ENCODE measurements at places on chromosomes 1 and 21. TPM values are rescaled to one million over a fixed set of nuclear protein-coding genes. Genes with fewer than 3 reads are reported as not detected.

DNA sequence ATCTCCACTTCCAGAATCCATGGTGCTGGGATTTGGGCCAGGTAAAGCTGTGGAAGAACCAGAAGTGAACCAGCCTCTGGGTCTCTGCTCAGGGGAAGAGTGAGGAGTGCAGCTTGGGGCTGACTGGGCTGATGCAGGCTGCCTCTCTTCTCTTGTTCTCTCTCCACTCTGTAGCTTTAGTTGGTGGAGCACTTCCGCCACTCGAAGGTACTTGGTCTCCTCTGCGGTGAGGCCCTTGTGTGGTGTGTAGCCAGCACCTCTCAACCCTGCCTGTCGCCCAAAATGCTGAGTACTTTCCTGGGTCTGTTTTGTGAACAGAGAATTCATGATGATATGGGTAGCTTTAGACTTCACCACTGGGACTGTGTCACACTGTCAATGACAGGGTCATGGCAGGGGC lies 63.2 kb downstream of the URB2 start:
- H3K27ac ChIP-seq, result no peak overlapping the region
- no peak for DNase-seq
- H3K36me3 ChIP-seq, result peaks cover 7% of the 10 kb centered on the region
- H3K4me3 ChIP-seq, result no peak overlapping the region

GRCh38 chr1:234478152-234478480 lies 863 bp downstream of the TARBP1 start:
- peak overlapping the region; percentile 80 for H3K27ac ChIP-seq
- H3K4me3 ChIP-seq, result peak overlapping the region; percentile 82
- H3K36me3 ChIP-seq, result peaks cover 9% of the 10 kb centered on the region
- peaks cover 14% of the 10 kb centered on the region for H3K27me3 ChIP-seq
- peak; percentile 84 for DNase-seq
- peaks cover 62% of the 10 kb centered on the region for H3K4me1 ChIP-seq

DNA sequence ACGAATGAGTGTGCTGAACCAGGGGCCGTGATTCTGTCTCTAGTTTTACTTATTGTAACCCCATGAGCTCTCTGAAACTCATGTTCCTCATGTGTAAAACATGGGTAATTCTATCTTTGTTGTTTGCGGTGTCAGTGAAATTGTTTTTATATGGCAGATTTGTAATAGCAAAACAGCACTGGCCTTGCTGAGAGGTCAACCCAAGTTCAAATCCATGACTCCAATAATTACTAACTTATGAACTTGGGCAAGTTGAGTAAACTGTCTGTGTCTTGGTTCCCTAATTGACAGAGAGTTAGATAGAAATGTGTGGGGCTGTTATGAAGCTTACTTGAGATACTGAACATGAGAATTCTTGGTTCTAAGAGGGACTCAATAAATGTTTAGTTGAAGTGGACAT lies 17.8 kb downstream of the C1orf116 start:
- no peak overlapping the region for H3K27ac ChIP-seq
- H3K27me3 ChIP-seq, result peaks cover 10% of the 10 kb centered on the region
- DNase-seq, result no peak

DNA sequence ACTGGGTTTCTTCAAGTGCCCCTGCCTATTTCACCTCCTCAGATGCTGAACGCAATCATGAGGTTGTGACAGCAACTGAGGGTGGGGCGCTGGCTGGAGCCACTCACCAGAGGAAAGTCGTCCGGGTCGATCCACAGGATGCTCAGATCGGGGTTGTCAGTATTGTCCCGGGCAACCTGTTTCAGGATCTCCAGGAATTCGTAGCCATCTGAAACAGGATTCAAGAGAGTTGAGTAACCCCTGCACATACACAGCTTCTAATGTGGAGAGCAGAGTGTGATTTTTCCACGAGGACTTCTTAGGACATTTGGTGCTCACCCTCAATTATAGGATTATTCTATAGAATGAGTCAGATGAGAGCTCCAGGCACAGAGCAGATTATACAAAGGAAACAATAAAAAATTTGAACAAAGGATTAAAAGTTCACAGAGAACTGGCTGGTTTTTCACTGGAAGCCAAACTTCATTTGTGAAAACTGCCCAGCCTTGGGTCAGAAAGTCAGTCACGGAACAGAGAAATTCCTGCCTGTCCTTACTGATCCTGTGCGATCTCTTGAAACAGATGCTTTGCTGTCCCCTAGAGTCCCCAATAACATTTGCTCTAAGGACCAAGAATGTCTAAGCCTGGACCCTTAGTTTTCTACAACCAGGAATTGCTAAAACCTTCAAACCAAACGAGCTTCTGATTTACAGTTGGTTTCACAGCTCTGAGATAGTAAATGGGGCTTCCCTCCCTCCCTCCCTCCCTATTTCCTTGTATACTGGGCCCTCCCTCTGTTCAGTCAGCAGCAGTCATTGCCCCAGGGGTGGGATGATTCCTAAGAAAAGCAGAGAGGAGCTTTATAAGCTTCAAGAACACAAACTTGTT lies 63.2 kb downstream of the CASQ2 start:
- no peak overlapping the region for H3K27ac ChIP-seq
- no peak for DNase-seq
- no peaks in the 10 kb centered on the region for H3K4me1 ChIP-seq

- H3K4me3 ChIP-seq, result no peak overlapping the region
- H3K27me3 ChIP-seq, result peaks cover 28% of the 10 kb centered on the region
- no peak for DNase-seq
- no peak overlapping the region for H3K27ac ChIP-seq
- H3K4me1 ChIP-seq, result no peaks in the 10 kb centered on the region
- no peaks in the 10 kb centered on the region for H3K36me3 ChIP-seq
These were observed 291.5 kb downstream of the FAM72C start for GRCh38 chr1:143680304-143680703.

GRCh38 chr1:22889213-22889827 lies 83.3 kb downstream of the LACTBL1 start:
- no peak overlapping the region for H3K4me3 ChIP-seq
- no peak overlapping the region for H3K27ac ChIP-seq
- H3K27me3 ChIP-seq, result peaks cover 2% of the 10 kb centered on the region
- DNase-seq, result peak; percentile 26
- H3K36me3 ChIP-seq, result no peaks in the 10 kb centered on the region

GRCh38 chr1:162535501-162535900 lies 26.0 kb upstream of the UAP1 start:
- DNase-seq, result no peak
- H3K4me3 ChIP-seq, result no peak overlapping the region
- peaks cover 4% of the 10 kb centered on the region for H3K4me1 ChIP-seq
- no peaks in the 10 kb centered on the region for H3K27me3 ChIP-seq
- H3K27ac ChIP-seq, result no peak overlapping the region

DNA sequence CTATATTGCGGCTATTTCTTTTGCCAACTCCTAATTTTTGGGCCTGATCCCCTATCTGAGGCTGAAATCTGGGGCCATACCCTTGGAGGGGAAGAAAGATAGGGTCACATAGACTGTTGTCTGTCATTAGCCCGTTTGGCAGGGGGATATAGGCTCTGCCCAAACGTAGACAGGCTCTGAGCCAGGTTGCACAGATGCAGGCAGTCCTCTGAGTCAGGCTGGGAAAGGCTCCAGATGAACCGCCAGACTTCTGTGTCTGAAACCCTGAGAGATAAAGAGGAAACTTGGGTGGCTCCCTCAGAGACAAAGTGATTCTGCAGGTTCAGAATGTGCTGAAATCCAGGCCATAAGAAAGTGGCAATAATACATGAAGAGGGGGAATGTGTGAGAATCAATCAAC lies 4.0 kb upstream of the CAP1 start:
- H3K27ac ChIP-seq, result no peak overlapping the region
- no peak overlapping the region for H3K4me3 ChIP-seq
- peaks cover 10% of the 10 kb centered on the region for H3K36me3 ChIP-seq
- H3K4me1 ChIP-seq, result peaks cover 40% of the 10 kb centered on the region
- DNase-seq, result no peak
- no peaks in the 10 kb centered on the region for H3K27me3 ChIP-seq

Gene KNCN
- not detected for total RNA-seq

Gene OR2T1
- total RNA-seq, result not detected

Gene GJA8
- total RNA-seq, result not detected

Gene KCNK2
- total RNA-seq, result not detected

Gene SPRR1A
- not detected for total RNA-seq

Gene SRGAP2B
- 17.4 TPM for total RNA-seq

Gene DIO1
- total RNA-seq, result not detected

Gene MAP10
- total RNA-seq, result 1.5 TPM

Gene METTL18
- 11.6 TPM for total RNA-seq

Gene GBP6
- 0.46 TPM for total RNA-seq
